ENCODE measurements at places on chromosomes 3 and 15.

GRCh38 chr3:124034844-124035152, 42.9 kb upstream of the ROPN1 start:
- DNase-seq = no peak

DNA sequence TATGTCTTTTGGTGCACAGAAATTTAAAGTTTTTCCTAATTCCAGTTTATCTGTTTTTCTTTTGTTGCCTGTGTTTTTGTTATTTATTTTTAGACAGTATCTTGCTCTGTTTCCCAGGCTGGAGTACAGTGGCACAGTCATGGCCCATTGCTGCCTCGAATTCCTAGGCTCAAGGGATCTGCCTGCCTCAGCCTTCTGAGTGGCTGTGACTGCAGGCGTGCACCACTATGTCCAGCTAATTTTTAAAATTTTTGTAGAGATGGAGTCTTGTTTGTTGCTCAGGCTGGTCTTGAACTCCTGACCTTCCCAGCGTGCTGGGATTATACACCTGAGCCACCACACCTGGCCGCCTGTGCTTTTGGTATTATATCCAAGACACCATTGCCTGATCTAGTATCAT, 22.8 kb downstream of the KAT2B start:
- DNase-seq = no peak

- DNase-seq = no peak
Observed at GRCh38 chr15:73019601-73020146, 32.6 kb upstream of the NEO1 start.

DNA sequence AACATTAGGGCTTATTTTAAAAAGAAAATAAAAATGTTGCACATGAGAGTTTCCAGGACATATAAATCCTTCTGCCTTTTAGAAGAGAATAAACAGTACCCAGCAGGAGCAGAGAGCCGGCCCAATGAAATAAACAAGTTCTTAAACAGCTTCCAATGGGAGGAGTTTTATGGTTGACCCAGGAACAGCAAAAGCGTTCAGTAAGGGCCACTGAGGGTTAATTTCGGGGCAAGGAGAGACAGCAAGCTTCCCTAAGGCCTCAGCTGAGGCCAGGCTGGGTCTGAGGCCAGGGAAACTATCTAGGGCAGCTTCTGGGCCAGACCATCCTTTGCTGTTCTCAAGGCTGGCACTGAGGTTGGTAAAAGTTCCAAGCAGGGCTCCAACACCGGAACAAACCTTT, 3.4 kb downstream of the PDZRN3 start:
- no peak for DNase-seq

DNA sequence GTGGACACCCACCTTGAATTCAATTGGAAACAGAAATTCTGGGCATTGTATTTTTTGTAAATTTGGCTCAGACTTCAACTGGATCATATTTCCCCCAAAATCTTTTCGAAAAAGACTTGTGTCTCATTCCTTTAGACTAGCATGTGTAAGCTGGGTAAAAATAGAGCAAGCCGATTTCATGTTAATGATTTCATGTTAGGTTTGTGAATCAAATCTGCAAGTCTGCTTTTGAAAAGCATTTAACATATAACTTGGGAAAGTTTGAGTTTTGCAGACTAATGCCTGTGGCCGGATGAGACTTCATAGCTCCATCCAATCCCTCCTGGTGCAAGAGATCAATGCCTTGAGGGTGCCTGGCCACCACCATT, 64.5 kb downstream of the FLNB start:
- no peak for DNase-seq

Data from head of caudate nucleus (tissue), 42 donors.